ENCODE measurements at places on chromosomes 12 and 14. TPM values are rescaled to one million over a fixed set of nuclear protein-coding genes. Genes with fewer than 3 reads are reported as not detected.

- no peaks in the 10 kb centered on the region for H3K36me3 ChIP-seq
- no peak for DNase-seq
- peaks cover 6% of the 10 kb centered on the region for H3K4me1 ChIP-seq
- no peaks in the 10 kb centered on the region for H3K27me3 ChIP-seq
Measured at GRCh38 chr12:92912052-92912451, 17.0 kb downstream of the EEA1 start.

AKAP6 gene
- 5.4 TPM for total RNA-seq

DNA sequence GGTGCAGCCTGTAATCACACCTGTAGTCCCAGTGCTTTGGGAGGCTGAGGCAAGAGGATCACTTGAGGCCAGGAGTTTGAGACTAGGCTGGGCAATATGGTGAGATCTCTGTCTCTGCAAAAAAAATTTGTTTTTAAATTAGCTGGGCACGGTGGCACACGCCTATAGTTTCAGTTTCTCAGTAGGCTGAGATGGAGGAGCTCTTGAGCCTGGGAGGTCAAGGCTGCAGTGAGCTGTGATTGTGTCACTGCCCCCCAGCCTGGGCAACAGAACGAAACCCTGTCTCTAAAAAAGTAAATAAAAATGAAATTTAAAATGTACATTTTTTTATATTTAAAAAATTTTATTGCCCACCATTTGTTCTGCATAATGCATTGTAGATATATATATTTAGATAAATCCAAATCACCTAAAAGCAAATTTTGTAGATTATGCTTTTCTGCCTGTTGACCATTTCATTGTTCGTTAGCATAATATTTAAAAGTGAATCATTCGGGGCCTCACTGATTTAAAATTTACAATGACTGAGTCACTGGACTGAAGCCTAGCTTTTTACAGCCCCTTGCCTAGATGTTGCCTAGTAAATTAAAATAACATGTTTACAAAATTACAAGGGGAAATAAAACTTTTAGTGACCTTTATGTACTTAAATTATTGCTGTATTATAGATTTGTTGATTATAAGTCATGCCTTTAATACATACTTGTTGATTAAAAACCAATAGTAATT, 87.9 kb downstream of the USP15 start:
- DNase-seq, result no peak
- no peaks in the 10 kb centered on the region for H3K36me3 ChIP-seq
- peaks cover 4% of the 10 kb centered on the region for H3K4me1 ChIP-seq
- no peaks in the 10 kb centered on the region for H3K27me3 ChIP-seq

GRCh38 chr14:50529288-50530179, 2.8 kb downstream of the MAP4K5 start:
- peaks cover 19% of the 10 kb centered on the region for H3K4me1 ChIP-seq
- H3K27ac ChIP-seq, result no peak overlapping the region
- no peak for DNase-seq
- no peaks in the 10 kb centered on the region for H3K27me3 ChIP-seq
- no peaks in the 10 kb centered on the region for H3K36me3 ChIP-seq
- H3K4me3 ChIP-seq, result no peak overlapping the region

GRCh38 chr12:98530068-98530467, 14.7 kb downstream of the TMPO start:
- H3K4me3 ChIP-seq, result no peak overlapping the region
- no peaks in the 10 kb centered on the region for H3K4me1 ChIP-seq
- no peaks in the 10 kb centered on the region for H3K27me3 ChIP-seq
- no peak for DNase-seq

KRT77 gene
- total RNA-seq, result not detected
